ENCODE measurements at places on chromosomes 1 and 21.

DNA sequence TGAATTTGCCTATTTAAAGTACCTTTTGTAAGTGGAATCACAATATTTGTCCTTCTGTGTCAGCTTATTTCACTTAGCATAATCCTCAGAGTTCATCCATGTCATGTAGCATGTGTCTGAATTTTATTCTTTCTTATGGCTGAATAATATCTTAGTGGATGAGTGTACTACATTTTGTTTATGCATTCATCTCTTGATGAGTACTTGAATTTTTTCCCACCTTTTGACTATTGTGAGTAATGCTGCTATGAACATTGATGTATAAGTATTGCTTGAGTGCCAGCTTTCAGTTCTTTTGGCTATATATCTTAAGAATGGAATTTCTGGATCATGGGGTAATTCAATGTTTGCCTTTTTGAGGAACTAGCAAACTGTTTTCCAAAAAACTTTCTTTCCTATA is 84.2 kb downstream of the TGFB2 start:
- DNase-seq = no peak

GRCh38 chr1:11316701-11317100 is 43.7 kb downstream of the UBIAD1 start:
- peak; percentile 17 for DNase-seq

- no peak for DNase-seq
Measured at GRCh38 chr1:150972417-150972940, 2.2 kb downstream of the CERS2 start.

DNA sequence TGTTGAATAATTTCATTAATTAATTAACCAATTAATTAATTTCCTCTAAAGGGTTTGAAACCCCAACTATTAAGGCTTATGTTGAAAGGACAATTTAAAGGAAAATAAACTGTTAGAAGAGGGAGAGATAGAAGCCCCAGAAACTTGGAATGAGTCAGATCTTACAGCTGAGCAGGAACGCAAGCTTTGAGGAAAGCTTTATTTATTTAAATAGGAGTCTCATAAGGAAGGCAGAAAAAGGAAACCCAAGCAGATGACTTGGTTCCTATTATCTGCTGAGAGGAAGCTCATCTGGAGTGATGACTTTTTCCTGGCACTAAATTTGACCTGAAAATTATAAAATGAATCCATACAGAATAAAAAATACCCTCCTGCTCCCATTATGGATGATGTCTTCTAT is 105.1 kb downstream of the ROR1 start:
- no peak for DNase-seq

DNA sequence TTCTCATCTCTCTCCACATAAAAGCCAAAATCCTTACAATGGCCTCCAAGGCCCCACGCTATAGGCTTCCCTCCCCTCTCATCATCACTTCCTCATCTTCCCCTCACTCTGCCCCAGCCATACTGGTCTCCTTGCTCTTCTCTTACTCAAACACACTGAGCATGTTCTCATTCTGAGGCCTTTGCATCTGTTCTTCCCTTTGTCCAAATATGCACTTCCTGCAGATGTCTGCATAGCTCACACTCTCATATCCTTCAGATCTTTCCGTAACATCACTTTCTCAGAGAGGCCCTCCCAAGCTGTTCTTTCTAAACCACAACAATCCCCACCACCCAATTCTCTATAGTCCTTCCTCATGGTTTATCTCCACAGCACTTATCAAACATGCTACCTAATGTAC is 284.1 kb downstream of the HHIPL2 start:
- DNase-seq = no peak

GRCh38 chr1:1285102-1285571 is 4.9 kb downstream of the SCNN1D start:
- DNase-seq = no peak

- no peak for DNase-seq
Measured at GRCh38 chr1:158969855-158970254, 38.5 kb downstream of the PYHIN1 start.

DNA sequence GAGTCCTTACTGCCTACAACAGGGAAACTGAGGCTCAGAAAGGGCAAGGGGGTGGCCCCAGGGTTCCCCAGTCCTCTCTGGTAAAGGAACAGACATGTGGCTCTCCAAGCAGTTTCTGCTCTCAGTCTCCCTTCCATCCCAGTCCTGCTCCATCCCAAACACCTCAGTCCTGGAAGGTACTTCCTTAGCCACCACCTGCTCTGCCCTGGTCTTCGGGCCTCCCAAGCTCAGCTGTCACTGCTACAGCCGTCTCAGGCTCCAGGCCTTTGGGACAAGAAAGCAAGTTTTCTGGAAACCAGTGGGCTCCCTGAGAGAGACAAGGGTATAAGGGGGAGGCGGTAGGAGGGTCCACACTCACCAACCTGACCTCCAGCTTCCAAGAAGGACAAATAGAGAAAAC is 23.1 kb upstream of the ADGRB2 start:
- no peak for DNase-seq

DNA sequence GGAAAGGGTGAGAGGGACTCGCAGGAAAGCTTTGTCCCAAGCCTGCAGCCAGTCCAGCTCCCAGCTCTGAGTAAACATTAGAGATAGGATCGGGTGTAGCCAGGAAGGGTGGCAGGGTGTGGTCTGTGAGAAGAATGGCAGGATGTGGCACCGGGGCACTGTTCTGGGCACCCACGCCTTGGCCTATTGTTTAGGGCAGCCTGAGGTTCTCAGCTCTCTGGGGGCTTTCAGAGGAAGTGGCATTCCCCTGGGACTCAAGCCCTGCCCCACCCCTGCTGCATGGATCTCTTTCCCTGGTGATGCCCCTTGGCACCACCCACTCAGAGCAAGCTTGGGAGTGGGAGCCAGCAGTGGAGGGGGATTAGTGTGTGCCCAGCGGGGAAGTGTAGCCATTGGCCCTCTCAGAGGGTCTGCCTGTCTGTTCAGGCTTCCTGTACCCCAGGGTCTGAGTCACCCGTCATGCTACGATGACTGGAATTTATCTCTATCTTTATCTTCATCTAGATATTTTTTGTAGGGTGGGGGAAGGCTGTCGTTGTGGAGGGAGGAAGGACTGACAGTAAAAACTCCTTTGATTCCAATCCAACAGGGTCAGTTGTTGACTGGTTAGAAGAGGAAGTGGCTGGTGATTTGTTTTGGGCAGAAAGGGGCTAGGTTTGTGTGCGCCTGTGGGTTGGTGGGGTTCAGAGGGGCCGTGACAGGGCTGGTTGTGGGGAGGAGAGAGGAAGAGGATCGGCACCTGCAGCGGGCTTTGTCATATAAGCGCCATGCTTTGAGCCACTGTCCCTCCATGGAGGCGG is 31.6 kb downstream of the SOX13 start:
- no peak for DNase-seq

DNA sequence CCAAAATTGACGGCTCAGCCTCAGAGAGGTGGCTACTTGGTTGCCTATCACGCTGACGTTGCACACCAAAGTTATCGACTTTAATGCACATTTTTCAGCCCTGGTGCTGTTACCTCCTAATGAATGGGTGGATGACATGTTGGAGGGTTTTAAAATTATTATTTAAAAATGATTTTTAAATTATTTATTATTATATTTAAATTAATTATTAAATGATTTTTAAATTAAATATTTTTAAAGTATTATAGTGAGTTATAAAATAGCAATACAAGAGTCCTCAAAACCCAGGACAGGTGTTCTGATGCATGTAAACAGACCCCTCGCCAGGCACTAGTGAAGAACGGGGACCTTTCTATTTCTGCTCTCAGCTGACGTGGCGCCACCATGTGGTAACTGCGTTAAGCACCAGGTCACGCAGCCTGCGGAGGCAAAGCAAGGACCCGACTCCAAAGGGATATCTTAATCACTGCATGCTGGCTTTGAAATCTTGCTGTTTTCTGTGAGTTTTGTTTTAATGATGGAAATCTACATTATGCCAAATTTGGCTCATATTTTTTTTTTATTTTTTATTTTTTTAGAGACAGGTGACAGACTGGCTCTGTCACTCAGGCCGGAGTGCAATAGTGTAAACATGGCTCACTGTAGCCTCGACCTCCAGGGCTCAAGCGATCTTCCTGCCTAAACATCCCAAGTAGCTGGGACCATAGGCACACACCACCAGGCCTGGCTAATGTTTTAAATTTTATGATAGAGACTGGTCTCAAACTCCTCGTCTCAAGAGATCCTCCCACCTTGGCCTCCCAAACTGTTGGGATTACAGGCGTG is 22.6 kb downstream of the CASP9 start:
- peak; percentile 63 for DNase-seq

DNA sequence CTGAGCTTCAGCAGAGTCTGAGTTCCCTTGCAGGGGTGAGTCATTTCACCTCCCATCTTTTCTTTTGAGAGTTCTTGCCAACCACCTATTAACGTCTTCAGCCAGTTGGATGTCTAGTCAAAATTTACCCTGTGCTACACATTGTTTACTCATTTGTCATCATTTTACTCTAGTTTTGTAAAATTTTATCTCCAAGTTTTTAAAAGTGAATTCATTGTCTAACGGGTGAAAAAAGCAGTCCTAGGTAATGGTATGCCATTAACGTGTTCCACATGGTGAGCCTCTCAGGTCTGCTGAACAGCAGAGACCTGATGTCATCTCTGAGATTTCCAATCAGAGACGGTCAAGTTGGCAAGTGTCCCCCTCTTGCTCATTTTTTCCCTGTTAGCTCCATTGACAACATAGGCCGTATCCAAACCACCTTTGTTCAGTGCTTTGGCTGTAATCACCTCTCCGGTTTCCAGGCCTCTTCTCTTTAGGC is 85.4 kb downstream of the TBX15 start:
- peak; percentile 55 for DNase-seq

GRCh38 chr1:116360429-116361173 is 12.4 kb upstream of the ATP1A1 start:
- DNase-seq = peak; percentile 35

DNA sequence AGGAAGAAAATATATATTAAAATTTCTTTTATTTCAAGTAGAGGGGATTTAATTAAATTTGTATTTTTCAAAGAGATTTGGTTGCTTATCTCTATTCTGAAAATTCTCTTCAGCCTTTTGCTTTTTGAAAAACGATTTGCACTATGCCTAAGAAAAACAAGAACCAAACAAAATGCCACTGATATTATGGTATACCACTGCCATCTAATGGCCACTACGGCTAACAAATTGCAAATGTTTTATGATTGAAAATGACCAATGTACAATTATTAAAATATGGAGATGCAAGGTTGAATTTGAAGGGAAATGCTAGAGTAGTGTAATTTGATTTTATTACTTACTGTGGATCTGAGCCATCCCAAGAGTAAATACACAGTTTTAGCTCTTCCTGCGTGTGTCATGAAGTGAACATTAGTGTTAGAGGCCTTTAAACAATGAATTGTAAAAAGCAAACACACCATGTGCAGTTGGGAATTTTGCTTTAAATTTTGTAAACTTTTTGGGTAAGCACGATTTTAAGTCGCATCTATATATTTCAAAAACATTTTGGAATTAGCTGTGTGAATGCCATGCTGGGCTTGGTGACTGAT is 137.4 kb upstream of the USP25 start:
- DNase-seq = peak; percentile 38

DNA sequence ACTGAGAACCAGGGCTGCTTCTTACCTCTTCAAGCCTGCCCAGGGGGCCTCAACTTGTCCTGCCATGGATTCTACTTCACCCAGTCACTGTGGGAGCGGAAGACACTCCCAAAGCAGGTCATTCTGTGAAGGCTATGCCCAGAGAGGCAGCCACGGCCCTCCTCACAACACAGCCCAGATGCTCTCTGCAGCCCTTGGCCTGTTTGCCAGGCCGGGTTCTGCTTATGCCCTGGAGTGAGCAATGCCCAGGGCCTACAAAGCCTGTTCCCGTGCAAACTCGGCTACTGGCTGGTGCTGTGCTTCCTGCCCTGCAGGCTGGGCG is 33.8 kb upstream of the SLC30A1 start:
- DNase-seq = no peak

- DNase-seq = no peak
Measured at GRCh38 chr1:160884579-160884978, 401 bp downstream of the ITLN1 start.

- DNase-seq = no peak
Measured at GRCh38 chr1:13667691-13668090, 32.3 kb upstream of the PRDM2 start.

DNA sequence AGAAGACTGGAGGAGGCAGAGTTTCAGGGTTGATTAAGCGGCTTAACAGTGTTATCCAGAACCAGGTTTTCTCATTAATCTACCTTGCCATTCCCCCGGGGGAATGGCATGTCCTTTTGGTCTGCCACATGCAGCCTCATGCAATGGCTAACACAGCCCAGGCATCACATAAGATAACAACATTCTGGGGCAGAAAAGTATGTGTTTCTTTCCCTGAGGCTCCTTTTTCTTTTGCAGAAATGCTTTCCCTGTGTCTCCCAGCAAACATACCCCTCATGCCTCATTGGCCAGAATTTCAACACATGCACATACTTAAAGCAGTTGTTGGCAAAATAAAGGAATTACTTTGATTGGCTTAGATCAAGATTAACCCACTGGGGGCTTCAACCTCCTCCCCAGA is 98.6 kb downstream of the OMA1 start:
- no peak for DNase-seq

GRCh38 chr1:32989160-32990050 is 24.8 kb upstream of the RNF19B start:
- DNase-seq = peak; percentile 85

GRCh38 chr1:45097944-45098343 is 85.9 kb downstream of the UROD start:
- no peak for DNase-seq

DNA sequence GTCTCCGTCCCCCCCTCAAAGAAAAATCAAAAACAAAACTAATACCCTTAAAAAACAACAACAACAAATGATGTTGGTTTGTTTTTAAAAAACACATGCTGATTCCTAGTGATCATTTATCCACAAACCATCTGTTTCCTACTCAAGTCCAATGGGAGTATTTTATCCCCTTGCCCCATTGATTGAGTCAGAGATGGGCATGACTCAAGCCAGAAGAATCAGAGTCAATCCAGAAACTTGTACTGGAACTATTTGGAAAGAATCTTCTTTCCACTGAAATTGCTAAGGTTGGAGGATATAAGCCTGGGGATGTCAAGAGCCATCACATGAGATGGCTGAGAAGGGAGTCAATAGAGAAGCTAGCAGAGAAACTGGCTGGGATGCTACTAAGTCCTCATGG is 176.4 kb downstream of the MIS18A start:
- peak; percentile 81 for DNase-seq

- DNase-seq = no peak
Measured at GRCh38 chr1:225908773-225909172, 15.3 kb downstream of the PYCR2 start.

DNA sequence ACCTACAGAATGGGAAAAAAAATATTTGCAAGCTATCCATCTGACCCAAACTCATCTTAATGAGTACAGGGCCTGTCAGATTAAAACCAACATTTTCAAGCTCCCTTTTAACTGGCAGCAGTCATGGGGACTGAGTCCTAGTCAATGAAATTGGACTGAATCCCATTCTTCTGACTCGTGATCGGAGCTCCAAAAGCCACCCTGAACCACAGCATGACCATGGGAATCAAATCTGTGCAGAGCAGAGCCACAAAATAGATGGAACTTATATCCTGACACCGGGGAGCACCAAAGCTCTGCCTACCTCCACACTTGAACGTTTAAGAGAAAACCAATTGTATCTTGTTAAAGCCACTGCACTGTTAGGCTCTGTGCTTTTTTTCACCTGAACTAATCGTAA is 5.0 kb upstream of the RWDD3 start:
- no peak for DNase-seq

Data from AG08395 (cell line).